ENCODE measurements at places on chromosomes 4 and X. TPM values are rescaled to one million over a fixed set of nuclear protein-coding genes. Genes with fewer than 3 reads are reported as not detected.

DNA sequence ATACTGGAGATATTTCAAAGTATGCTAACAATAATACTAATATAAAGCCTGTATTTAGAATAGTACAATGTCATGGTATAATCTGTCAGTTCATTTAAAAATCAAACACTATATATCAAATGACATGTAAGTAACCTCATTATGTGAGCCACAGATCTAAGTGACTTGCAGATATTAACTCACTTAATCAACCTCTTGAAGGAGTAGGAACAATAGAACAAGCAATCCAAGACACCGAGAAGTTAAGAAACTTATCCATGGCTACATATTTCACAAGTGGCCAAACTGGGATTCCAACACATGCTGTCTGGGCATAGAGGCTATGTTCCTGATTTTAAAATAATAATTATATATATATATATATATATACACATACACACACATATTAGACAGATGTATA lies 554.0 kb downstream of the ARAP2 start:
- no peak for DNase-seq

- no peak for DNase-seq
These were observed 33.9 kb downstream of the GPRIN3 start for GRCh38 chr4:89273741-89274141.

DNA sequence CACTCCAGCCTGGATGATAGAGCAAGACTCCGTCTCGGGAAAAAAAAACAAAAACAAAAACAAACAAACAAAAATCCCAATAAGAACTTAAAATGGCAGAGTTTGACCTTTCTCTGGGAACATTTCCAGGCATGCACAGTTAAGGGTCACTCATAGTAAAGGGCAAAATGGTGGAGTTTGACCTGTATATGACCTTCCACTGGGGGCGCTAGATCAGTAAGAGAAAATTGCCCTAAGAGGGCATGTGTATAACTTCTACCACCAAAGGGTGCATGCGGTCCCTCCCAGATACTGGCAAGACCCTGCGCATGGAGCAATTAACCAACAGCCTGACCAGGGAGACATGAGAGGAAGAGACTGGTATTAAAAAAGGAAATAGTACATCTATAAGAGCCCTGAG lies 177.2 kb downstream of the MOSPD2 start:
- no peak for DNase-seq

DNA sequence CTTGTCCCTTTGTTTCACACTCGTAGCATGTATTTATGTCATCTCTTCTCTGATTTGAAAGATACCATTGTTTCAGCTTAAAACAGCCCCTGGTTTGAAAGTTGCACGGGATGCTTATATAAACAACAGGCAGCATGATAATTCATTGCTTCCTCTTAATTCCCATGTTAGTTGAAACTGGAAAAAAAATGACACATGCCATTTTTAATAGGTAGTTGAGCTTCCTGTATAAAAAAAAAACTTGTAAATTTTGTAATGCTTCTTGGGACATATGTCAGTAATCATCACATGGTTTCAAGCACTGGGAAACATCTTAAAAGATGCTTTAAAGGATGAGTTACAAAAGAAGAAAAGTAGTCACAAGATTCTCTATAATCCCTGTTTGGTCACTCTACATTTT lies 243.0 kb downstream of the PALLD start:
- DNase-seq, result no peak

- DNase-seq, result no peak
These were observed 22.7 kb upstream of the TBC1D14 start for GRCh38 chr4:6886886-6887285.

DNA sequence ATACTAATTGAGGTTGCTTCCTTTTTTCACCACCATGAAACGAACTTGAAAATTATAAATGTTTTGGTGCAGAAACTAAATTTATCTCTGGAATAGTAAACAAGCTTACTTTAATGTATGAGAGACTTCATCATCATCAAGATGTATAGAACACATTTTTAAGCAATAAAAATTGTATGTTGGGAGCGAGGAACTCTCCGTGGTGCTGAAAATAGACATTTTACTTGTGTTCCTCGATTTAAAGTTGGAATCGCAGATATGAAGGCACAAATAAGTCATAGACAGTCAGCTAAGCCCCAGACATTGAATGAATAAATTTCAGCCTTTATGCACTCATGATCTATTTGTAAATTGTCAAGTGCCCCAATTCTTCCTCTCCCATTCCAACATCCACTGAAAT lies 310.7 kb downstream of the STK32B start:
- no peak for DNase-seq

- no peak for DNase-seq
These were observed 123.3 kb downstream of the SLC10A7 start for GRCh38 chr4:146398404-146398803.

DNA sequence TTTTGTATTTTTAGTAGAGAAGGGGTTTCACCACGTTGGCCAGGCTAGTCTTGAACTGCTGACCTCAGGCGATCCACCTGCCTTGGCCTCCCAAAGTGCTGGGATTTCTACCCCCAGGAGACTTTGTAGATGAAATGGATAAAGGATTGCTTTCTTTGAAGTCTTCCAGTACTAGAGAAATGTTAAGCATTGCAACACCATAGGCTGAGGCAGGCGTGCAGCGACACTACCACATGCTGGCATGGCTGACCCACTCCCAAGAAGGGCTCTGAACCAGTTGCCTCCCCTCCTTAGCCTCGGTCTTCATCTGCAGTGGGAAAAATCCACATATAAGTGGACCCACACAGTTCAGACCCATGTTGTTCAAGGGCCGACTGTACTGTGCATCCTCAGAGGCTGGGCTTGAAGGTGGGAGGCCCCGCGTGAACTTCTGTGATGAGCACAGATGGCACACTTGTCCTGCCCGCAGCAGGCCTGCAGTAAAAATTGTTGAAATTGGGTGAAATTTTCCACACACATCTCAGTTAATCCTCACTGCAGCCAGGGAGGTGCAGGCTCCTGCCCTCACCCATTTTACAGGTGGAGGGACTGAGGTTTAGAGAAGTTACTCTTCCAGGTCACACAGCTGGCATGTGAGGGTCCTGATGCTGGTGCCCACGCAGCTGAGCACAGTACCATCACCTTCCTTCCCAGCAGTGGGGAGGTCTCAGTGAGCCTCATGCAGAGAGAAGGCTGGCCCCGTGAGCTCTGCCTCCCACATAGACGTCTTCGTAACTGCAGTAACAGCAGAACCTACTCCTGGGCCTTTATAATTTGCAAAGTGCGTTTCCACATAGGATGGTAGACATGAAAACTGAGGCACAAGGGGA lies 35.5 kb downstream of the HTRA3 start:
- DNase-seq, result no peak

The ZNF595 gene
- total RNA-seq, result 7.8 TPM

The BGN gene
- 0.08 TPM for total RNA-seq

The ANKRD50 gene
- total RNA-seq, result 15.2 TPM

The PDZD4 gene
- total RNA-seq, result 0.09 TPM

The L1CAM gene
- not detected for total RNA-seq

The ASB5 gene
- total RNA-seq, result 1.4 TPM
